ENCODE measurements at places on chromosomes 1 and 21.

DNA sequence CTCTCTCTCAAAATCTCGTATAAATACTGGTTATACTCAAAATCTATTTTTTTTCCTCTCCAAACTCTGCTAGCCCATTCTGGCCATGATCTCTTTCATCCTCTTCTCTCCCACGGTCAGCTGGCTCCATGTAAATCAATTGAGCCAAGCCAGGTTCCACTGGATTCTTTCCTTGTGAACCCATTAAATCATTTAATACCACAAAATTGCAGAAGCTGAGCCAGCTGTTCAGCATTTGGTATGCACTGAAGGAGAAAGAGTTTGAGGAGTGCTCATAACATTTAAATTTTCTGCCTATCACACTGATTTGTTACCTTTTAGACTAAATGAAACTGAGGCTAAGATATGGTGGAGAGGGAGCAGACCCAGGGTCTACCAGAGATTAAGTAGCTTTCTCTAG lies 29.1 kb upstream of the TADA1 start:
- DNase-seq: no peak

- DNase-seq: peak; percentile 76
These were observed 7.3 kb upstream of the DEDD start for GRCh38 chr1:161139766-161140165.

DNA sequence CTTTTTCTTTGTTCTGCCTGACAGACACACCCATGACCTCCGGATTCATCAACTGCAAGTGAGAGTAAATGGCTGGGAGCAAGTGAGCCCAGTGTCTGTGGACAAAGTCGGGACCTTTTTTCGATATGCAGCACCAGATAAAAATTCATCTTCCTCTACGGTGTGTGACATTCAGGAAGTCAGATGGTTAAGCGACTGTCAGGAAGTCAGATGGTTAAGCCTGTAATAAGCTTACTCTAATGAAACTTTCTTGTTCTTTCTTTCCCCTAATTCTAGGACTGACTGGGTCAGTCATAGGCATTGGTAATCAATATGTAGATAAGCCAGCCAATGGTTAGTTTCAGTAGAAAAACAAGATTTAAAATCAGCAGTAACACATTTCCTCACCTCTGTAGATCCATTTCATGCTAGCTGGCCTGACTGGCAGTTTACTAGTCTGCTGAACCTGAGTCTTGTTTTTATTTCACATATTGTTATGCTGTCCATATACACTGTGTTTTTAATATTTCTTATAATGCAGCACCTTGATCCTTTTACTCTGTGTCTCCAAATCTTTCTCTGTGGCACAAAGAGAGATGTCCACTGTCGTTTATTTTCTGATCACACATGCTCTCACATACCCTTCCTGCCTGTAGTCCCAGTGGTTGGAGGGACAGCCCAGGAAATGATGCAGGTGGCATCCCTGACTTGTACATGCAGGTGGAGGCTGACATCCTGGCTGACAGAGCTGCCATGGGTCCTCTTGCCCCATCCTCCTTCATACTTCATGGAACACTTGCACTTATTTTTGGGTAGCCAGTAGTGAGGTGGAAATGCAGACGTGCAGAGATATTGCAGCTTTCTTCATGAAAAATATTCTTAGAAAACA lies 115.8 kb downstream of the VPS13D start:
- no peak for DNase-seq

DNA sequence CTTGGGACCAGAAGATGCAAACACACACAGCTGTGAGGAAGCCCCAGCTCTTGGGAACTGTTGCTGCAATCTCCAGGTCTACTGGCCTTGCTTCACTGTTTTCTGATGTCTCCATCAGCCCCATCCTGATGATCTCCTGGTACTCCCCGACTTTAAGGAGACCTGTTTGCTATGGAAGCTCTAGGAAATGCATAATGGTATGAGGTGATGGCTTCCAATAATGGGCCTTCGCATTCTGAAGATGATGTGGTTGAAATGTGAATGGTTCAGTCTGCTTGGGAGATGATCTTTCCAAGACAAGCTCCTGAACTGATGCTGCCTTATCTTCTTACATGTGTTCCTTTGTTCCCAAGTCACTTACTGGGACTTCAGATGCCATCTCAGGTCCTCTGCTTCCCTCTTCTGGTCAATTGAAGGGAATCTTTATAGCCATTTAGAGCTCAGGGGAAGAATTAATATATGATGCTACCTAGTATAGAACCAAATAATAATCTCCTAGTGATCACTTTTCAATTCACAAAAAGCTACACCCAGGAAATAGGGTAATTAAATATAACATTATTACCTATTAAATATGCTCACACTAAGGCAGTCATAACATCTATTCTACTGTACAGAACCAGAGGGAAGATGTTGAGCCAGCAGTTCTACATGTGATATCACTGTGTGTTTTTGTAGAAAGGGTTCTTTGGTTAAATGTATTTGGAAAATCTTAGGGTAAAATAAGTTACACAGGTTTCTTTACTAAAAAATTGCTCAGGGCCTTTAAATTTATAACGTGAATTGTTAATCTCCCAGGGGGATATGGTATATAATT lies 73.9 kb upstream of the VTCN1 start:
- peak; percentile 59 for DNase-seq

DNA sequence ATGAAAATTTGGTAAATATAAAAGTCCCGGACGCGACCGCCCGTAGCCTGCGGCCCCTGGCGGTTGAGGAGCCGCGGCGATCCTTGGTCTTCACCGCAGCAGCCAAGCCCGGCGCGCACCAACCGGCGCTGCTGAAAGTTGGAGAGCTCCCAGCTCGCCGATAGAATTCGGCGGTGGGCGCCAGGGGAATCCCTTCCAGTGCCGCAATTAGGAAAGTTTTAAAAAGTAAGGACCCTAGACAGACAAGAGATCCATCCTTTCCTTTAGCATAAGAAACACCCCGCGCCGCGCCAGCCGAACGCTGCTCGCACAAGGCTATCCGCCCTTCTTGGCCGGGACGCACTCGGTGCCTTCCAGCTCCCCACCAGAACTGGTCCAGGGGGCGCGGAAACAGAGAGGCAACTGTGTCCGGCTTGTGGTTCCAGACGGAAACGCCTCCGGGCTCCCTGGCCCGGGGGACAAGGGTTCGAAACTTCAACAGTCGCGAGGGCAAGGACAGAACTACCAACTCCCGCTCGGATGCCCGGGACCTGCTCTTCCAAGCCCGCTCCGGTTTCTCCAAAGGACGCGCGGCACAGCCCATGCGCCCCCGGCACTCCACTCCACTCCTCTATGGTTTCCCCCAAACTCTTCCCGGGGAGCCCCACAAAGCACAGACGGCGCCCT lies 1.7 kb downstream of the FAM78B start:
- peak; percentile 28 for DNase-seq

- DNase-seq: no peak
These were observed 5.2 kb downstream of the SUSD4 start for GRCh38 chr1:223358826-223359225.

DNA sequence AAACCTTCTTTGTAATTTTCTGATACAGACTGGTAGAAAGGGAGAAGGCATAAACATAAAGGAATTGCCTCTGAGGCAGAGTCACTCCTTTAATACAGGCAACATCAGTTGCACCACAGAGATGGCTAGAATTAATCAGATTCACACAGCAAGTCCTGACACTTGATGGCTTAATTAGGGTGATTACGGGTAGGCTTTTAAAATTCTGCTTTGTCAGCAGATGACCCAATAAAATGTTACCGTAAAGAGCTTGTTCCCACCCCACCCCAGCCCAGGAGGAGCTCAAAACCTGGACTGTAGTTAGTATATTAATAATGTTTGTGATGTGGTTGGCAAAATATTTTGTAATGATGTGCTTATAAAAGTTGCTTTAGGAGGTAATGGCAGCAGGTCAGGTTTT lies 9.3 kb upstream of the BTG3 start:
- no peak for DNase-seq

DNA sequence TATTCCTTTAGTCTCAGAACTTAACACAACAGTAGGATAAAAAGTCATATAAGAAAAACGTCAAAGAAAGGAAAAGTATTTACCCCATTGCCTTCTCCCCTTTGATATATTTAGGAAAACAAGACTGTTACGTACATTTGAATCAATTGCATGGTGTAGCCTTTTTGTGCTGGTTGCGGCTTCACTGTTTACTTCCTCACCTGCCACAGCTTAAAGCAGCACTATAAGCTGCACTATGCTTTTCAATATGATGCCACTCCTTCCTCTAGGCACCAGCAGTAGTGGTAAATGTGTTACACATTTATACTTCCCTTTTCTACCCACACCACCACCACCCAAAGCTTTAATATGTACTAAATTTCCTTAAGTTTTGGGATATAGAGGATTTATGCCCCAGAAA lies 111.1 kb downstream of the ATP1B1 start:
- DNase-seq: no peak

GRCh38 chr21:15731243-15731613 lies 1.4 kb downstream of the USP25 start:
- DNase-seq: peak; percentile 40

DNA sequence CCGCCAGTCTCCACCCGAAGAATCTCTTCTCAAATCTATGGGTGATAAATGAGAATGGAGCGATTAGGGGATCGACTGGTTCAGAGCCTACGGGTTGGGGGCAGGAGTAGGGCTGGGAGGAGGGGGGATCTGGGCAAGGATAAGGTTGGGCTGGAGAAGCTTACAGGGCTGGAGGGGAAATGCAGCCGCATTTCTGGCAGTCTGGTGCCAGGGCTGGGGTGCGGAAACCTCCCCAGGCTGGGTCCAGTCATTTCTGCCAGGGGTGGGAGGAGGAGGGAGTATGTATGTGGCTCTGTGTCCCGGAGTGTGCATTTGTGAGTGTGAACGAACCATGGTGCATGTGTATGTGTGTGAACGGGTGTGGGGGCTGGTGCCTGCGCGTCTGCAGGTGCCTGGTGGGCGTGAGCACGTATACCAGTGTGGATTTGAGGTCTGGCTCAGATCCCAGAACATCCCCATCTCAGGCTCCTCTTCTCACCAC lies 10.2 kb downstream of the C1orf216 start:
- no peak for DNase-seq

GRCh38 chr21:14617040-14617393 lies 70.9 kb upstream of the SAMSN1 start:
- DNase-seq: no peak

- peak; percentile 64 for DNase-seq
These were observed 292.9 kb downstream of the PTGER3 start for GRCh38 chr1:70754701-70755100.

DNA sequence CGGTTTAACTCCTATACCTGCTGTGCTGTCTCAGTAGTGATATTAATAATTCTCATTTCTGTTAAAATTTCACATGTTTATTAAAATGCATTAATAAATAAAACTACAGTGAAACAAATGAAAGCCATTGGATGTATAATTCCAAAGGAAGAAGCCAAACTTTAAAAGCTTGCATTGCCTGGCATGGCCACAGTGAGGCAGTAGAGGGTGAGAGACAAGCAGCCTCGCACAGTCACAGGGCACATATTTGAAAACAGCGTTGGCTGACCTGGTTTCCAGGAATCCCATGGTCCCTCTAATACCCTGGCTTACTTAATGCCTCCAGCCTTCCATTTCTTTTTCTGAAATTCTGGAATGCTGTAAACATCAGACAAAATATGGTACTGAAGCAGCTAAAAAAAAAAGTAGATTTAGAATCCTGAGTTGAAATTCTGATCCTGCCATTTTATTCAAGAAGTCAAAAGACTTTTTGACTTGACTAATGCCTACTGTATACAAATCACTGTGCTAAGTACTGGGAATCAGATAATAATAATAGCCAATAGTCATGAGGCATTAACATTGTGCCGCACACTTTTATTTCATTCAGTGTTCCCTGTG lies 6.7 kb upstream of the RNASEL start:
- DNase-seq: peak; percentile 81

GRCh38 chr1:64686828-64687724 lies 57.8 kb upstream of the RAVER2 start:
- peak; percentile 64 for DNase-seq

GRCh38 chr1:119688810-119689209 lies 22.9 kb upstream of the PHGDH start:
- no peak for DNase-seq
